Upper lobe of left lung (tissue), 6 donors: ENCODE measurements at places on chromosomes 7 and 10. TPM values are rescaled to one million over a fixed set of nuclear protein-coding genes. Genes with fewer than 3 reads are reported as not detected.

DNA sequence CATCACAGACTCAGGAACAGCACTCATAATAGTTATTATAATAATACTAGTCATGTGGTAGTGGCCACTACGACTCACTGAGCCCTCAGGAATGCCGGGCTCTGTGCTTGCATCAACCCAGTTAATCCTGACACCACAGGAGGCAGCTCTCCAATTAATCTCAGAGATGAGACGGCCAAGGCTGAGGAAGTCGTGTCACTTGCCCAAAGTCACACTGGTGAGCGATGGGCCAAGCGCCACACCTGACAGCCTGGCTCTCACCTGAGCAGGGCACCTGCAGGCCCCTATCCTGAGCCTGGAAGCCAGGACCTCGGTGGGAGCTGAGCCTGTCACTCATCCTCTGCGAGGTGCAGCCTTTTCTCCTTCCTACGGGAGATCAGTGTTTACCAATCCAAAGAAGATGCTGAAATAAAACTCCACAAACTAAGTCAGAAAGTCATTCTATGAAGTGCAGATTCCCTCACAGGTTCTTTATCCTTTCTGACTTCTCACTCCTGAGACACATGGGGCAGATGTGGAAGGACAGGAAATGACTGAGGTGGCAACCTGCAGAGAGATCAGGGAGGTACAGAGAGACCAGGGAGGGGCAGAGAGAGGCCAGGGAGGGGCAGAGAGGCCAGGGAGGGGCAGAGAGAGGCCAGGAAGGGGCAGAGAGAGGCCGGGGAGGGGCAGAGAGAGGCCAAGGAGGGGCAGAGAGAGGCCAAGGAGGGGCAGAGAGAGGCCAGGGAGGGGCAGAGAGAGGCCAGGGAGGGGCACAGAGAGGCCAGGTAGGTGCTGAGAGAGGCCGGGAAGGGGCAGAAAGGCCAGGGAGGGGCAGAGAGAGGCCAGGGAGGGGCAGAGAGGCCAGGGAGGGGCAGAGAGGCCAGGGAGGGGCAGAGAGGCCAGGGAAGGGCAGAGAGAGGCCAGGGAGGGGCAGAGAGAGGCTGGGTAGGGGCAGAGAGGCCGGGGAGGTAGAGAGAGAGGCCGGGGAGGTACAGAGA, 38.5 kb downstream of the VIPR2 start:
- no peak for DNase-seq

DNA sequence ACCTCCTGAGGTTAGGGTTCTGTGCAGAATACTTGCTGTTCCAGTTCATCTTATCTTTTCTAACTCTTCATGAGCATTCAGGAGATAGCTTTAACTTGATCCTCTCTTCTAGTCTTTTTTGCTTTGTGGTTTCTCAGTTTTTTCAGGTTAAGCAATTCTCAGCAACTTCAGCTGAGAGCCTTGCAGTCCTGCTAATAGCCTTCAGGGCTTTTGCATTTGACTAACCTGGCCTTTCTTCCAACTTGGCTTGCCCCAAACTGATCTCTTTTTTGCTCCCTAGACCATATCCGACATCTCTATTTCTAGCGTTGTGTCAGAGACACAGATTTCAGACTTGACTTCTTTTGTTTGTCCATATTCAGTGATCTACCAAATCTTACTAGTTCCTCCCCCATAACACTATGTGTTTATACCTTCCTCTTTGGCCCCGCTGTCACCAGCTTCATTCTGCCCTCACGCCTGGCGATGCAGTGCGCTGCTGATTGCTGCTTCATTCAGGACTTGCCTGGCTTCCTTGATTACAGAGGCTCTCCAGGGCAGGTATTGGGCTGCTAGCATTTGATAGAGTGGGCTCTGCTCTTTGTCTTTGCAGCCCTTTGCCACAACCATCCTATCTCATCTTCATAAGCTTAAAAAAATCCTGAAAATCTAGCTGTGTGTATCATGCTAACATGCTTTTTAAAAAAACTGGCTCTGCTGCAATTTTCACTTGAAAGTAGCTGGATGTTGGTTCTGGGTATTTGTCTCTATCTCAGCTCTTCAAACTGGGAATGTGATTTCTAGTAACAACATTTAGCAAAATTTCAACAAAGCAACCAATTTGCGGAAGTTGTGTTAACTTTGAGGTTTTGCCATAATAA, 9.6 kb downstream of the CUL1 start:
- no peak for DNase-seq

GRCh38 chr7:38929460-38930171, 20.6 kb upstream of the VPS41 start:
- DNase-seq, result no peak

DNA sequence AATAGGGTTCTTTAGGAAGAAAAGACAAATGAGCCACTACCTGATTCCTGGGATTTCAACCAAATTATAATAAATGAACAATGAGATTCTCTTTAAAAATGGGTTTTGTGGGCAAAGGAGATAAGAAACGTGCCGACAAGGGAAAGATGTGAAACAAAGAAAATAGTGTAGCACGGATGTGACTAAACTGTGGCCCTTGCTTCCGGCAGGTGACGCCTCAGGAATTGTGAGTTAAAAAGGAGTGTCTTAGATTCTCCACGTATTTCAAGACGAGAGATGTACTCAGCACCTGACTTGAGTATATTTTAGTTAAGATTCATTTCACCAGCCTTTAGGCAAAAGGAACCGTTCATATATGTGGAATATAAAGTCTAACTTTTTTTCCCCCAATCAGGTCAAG, 75.9 kb downstream of the DNAH11 start:
- no peak for DNase-seq

The PMS2 gene
- 15.7 TPM for total RNA-seq

DNA sequence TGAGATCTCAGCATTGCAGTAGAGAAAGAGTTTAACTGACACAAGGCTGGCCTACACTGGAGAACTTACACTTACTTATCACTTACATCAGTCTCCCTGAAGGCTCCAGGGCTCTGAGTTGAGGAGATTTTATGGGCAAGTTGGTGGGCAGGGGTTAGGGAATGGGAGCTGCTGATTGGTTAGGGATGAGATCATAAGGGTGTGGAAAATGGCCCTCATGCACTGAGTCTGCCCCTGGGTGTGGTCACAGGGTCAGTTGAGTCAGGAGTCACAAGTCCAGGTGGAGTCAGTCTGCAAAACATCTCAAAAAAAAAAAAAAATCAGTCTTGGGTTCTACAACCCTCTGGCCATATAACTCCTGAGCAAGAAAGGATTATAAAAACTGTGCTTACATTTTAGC, 60.5 kb downstream of the PPP1R17 start:
- DNase-seq, result no peak

The EFCAB10 gene
- total RNA-seq, result not detected

GRCh38 chr10:4526311-4526731, 299.7 kb upstream of the AKR1E2 start:
- no peak for DNase-seq

The AKR1C2 gene
- total RNA-seq, result 76.0 TPM

DNA sequence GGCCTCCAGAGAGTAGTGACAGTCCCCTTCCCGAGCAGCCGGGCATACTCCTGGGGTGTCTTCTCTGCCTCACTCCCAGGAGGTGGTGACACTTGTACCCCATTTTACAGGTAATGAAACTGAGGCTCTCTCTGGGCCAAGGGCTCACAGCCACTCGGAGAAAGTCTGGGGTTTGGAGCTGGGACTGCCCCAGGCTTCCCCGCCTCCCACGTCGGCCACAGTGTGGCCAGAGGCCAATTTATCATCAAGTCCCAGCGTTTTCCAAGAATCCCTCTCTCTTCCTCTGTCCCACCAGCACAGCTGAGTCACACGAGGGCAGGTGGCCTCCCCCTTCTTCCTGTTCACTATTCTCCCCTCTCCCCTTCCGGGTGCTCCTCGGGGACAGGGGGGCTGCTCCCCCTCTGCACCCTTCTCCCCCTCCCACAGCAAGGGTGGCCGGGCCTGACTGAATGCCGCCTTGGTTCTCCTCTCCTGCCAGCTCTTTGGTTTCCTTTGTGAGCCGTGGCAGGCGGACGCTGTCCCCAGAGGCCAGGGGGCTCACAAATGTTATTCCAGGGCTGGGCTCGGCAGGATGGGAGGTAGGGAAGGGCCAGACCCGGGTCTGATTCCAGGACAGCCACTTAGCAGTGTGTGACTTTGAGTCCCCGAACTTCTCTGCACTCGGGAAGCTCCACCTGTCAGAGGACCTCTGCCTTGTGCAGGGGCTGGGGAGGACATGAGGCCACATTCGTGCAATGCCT, 17.7 kb downstream of the CLIP2 start:
- DNase-seq, result no peak

- no peak for DNase-seq
These were observed 4.9 kb downstream of the CCDC6 start for GRCh38 chr10:59901470-59901869.

DNA sequence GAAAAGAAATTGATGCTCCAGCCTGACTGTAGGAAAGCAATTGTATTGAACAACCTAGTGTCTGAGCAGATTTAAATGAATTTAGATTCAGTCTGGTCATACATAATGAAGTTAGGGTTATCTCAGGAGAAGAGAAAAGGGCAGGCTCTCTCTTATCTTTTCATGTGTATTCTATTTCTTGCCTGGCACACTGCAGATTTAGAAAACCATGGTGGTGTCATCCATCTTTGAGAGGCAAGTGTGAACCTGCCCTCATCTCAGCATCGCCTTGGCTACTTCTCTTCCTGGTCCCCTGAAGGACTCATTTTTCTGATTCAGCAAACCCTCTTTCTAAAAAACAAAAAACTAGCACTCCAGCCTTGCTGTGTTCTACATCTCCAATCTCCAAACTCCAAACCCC, 137.7 kb downstream of the LRRC4 start:
- no peak for DNase-seq
